Forelimb muscle (tissue), 1 donor: ENCODE measurements at places on chromosomes 16 and 17. TPM values are rescaled to one million over a fixed set of nuclear protein-coding genes. Genes with fewer than 3 reads are reported as not detected.

DNA sequence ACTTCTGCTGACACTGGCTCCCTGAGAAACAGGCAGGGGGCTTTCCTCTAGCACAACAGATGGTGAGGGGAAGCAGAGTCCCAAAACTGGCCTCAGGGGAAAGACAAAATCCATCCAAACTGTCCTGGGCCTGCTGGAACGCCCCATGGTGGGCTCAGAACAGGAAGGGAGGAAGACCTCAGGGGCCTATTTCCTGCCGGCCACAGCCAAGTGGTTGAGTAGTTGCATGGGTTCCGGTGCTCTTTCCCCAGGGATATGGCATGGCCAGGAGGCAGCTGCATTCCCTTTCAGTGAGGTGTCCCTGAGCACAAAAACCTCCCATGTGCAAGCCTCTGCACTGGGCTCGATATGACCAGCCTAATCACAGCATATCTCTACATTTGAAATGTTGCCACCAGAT, 303.0 kb upstream of the IRX5 start:
- DNase-seq = no peak

DNA sequence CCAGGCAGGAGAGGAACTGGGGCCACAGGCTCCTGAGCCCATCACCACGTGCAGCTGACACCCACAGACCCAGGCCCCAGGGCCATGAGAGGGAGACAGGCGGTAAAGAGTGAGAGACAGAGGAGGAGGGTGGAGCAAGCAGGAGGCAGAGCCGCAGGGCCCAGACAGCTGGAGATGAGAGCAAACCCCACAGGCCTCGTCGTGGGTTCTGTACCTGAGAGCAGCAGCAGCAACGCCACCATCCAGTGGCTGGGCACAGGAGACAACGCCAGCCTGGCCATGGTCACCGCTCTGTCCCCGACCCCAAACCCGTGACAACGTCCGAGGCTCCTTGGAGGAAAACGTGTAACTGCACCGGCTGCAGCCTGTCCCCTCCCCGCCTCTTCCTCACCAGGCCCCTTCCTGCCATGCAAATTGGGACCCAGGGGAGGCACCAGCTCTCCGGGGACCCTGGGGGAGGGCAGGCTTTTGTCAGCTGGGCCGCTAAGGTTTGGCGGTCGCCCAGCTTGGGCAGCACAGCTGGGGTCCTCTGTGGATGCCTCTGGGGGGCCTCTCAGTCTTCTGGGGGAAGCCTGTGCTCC, at the start of gene CD79B:
TSS of gene CD79B (minus strand) at position 351 of the 581 bp plus-strand sequence. CDS start at position 281, 70 bp downstream.
- no peak for DNase-seq

GRCh38 chr17:35870906-35871819, 2.5 kb upstream of the HEATR9 start:
- no peak for DNase-seq

- no peak for DNase-seq
Measured at GRCh38 chr16:66084306-66084705, 282.2 kb upstream of the CDH5 start.

- no peak for DNase-seq
Measured at GRCh38 chr17:40460604-40460967, 17.3 kb downstream of the IGFBP4 start.

DNA sequence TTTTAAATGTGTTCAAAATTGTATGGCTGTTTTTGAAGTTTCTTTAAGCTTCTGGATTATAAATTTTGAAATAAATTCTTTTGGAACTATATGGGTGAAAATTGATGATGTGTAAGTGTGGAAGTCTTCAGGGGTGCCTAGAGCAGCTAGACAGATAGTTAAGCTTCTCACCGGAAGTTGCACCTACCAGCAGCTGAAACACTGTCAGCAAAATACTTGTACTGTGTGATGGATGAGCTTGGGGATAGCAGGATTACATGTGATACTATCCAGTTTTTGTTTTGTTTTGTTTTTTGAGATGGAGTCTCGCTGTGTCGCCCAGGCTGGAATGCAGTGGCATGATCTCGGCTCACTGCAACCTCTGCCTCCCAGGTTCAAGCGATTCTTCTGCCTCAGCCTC, 19.7 kb downstream of the RBL2 start:
- DNase-seq = no peak

- DNase-seq = no peak
Measured at GRCh38 chr16:24815021-24815420, 30.7 kb upstream of the SLC5A11 start.

The PIGL gene
- polyA plus RNA-seq = 15.2 TPM

The SLC12A3 gene
- polyA plus RNA-seq = 0.11 TPM

The DDX42 gene
- polyA plus RNA-seq = 101 TPM
